ENCODE measurements at places on chromosomes 2 and 18.
A peak's percentile ranks its signal among the peaks of the same experiment; 100 is the strongest.

- DNase-seq, result no peak
Observed at GRCh38 chr2:230520875-230521155, 104.8 kb downstream of the SP100 start.

- DNase-seq, result no peak
Observed at GRCh38 chr2:9699139-9700108, 68.6 kb upstream of the YWHAQ start.

DNA sequence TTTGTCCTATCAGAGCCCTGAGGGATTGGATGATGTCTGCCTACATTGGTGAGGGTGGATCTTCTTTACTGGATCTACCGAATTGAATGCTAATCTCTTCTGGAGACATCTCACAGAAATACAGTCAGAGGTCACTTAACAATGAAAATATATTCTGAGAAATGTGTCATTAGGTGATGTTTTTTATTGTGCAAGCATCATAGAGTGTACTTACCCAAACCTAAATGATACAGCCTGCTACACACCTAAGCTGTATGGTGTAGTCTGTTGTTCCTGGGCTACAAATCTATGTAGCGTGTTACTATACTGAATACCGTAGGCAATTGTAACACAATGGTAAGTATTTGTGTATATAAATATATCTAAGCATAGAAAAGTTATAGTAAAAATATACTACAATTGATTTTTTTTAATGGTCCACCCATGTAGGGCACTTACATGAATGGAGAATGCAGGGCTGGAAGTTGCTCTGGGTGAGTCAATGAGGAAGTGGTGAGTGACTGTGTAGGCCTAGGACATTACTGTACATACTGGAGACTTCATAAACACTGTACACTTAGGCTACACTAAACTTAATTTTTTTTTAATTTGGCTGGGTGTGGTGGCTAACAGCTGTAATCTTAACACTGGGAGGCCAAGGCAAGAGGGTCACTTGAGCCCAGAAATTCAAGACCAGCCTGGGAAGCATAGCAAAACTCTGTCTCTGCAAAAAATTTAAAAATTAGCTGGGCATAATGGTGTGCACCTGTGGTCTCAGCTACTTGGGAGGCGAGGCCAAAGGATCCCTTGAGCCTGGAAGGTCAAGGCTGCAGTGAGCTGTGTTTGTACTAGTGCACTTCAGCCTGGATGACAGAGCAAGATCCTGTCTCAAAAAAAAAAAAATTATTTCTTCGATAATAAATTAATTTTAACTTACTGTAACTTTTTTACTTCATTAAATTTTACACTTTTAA lies 226.3 kb upstream of the UBE2E3 start:
- DNase-seq, result no peak

DNA sequence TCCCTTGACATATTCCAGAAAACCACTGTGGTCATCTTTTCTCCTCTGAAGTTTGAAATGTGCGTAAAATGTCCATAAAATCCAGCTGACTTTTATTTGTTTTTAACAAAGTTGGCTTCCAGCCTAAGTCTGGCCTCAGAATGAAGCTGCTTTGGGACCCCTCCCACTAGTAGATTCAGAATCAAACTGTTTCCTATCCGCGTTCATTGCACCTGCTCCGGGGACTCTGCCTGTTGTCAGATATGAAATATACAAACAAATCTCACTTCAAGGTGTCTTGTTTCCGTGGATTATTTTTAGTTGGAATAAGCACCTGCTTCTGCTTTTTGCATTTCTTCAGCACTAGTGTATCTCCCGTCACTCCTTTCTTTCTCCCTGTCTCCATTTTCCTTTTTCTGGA lies 115.7 kb upstream of the FHL2 start:
- DNase-seq, result no peak

DNA sequence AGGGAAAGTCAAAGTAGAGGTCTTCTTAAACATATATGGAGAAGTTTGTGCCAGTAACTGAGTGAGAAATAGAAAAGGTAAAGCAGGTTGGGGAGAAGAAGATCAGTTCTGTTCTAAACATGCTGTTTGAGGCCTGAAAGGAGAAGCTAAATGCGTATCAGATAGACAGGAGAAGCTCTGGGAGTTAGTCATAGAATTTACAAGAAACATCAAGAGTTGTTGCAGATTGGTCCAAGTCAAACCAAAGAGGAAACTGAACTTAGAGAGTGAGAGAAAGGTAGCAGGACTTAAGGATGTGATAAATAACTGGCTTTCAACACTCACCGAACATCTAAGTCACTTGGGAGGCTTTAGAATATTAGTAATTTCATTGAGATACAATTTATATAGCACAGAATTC lies 29.2 kb upstream of the CERS6 start:
- DNase-seq, result no peak

- DNase-seq, result no peak
Observed at GRCh38 chr2:146852661-146853060, 992.2 kb upstream of the ACVR2A start.

GRCh38 chr2:215060861-215061536 lies 77.4 kb downstream of the ABCA12 start:
- DNase-seq, result no peak

DNA sequence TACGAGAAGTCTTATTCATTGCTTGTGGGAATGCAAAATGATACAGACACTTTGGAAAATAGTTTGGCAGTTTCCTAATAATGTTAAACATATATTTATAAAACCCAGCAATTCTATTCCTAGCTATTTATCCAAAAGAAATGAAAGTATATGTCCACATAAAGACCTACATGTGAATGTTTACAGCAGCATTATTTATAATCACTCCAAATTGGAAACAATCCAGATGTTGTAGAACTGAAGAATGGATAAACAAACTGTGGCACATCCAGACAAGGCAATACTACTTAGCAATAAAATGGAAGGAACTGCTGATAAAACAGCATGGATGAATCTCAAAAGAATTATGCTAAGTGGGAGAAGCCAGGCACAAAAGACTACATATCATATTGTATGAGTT lies 19.3 kb downstream of the MRPL33 start:
- DNase-seq, result no peak

- DNase-seq, result peak; percentile 90
Observed at GRCh38 chr2:61694312-61695274, 156.4 kb upstream of the XPO1 start.

DNA sequence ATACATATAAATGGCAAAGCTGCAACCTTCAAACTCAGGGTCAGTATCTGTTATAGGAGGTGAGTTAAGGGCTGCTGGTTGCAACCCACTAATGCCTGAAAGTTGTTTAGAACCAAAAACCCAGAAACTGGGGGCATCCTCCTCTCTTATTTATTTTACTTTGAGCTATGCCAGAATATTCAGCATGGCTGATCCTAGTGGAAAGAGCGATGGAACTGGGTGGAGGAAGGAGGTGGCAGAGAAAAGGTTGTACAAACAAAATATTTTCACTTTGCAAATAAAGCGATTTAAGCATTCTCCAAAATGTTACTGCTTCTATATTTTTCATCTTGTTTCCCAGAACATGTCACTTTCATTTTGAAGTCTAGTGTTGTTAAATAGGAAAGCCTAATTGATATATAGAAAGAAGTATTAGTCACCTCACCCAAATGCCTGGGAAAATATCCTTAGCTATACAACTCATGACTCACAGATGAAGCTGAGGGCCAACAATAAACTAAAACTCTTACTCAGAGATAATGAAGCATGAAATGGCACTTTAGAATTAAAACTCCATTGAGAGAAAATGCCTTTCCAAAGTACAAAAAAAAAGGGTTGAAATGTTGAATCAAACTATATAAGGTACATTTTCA lies 251.4 kb upstream of the UBE2E3 start:
- no peak for DNase-seq

DNA sequence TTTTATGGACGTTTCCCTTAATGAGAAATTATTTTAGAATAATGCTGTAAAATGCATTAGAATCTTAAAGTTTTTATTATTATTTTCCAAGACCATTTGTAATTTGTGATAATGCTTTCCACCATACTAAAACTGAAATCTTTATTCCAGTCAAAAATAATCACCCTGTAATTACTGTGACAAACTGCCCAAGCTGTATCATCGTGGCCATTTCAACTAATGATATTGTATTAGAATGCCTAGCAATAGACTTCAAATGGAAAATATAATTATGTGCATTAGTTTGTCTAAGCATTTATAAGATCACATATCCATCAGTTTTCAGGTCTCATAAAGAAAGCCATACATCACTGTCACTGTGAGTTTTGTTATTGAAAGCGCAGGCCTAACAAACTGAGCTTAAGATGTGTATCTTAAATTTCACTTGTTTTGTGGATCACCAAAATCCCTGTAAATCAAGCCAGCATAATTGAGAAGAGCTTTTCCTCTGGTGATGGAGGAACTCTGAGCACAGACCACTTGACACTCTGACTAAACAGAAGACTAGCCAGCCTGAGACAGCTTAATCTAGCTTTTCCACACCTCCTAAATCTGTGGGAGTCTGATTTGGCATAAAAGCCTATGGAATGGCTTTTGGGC lies 1312.2 kb upstream of the ACVR2A start:
- no peak for DNase-seq

DNA sequence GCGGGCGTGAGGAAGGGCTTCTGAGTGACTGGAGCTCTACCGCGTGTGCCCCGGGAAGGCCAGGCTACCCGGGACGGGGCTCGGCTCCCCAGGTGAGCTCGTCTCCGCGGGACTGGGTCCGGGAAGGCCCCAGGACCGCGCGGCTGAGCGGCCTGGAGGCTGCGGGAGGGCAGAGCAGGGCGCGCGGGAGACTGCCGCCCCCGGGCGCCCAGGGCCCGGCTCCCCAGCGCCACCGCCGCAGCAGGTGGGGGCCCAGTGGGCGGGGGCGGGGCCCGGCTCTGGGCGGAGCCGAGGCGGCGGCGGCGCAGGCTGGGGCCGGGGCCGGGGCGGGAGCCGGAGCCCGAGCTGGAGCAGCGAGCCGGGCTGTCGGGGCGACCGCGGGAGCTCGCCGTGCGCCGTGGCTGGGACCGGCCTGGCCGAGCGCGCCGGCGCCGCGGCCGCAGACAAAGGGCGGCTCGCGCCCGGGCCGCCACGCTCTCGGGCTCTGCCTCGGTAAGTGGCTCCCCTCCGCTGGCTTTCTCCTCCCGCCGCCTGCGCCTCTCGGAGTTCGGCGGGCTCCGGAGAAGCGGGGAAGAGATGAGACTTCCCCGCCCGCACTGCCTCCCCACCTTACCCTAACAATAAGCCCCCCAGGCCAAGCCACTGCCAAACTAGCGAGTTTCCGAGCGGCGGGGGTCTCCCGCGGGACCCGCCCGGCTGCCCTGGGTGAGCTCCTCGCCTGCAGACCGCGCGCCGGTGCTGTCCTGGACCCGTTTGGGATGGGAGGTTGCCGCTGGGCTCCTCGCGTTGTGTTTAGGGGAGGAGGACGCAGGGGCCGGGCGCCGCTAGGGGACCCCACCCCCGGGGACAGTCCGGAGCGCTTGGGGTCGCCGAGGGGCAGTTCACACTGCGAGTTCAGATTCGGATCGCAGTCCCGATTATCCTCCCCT lies at the start of gene MAPK4:
Gene MAPK4 (plus strand): TSS at position 336 of the 929 bp plus-strand sequence. CDS start 103,872 bp downstream, outside the sequence.
- no peak for DNase-seq

- no peak for DNase-seq
Observed at GRCh38 chr18:68033466-68033865, 516.9 kb upstream of the DSEL start.

DNA sequence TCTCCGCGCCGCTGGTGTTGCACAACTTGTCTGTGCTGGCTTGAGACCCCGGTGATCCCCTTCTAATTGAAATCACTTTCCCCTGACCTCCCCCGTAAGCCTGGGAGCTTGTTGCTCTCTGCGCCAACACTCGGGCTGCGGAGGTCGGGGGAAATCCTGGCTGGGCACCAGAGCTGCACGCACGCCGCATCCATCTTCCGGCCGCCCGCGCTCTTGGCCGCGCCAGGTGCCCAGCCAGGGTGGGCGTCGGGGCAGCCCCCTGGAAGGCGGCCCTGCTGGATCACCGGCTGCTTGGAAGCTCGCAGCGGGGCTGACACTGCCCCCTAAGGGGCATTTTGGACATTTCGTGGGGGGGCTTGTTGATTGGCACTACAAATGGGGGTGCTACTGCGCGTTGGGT lies 280.3 kb upstream of the SKOR2 start:
- DNase-seq, result no peak

DNA sequence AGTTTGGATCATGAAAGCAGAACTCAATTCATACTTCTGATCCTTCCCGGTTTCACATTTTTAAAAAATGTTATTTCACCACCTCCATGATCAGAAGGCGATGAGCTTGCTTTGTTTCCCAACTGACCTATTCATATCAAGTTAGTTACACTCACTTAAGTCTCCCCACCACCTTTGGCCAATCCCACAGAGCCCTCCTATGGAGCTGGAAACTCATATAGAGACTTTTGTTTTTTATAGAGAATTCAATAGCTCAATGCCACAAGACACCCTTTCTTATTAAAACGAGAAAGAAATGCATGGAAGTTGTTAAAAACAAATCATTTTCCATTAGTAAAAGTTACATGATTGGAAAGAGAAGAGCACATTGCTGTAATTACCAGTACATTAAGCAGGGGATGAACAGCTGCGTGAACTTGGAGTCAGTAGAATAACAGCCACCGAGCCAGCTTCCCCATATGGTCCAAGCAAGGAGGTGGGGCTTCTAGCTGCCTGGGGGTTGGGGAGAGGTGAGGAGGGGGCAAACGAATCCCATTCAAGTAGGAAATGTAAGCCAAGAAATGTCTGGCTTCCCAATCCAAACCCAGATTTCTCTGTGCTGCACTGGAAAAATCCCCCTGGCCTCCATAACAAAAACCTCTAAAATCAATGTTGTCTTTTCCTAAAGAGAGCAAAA lies 614.5 kb downstream of the IRS1 start:
- no peak for DNase-seq

- DNase-seq, result no peak
Observed at GRCh38 chr2:184945326-184945725, 347.0 kb downstream of the ZNF804A start.

GRCh38 chr18:79507076-79507545 lies 111.4 kb downstream of the NFATC1 start:
- DNase-seq, result peak; percentile 57

DNA sequence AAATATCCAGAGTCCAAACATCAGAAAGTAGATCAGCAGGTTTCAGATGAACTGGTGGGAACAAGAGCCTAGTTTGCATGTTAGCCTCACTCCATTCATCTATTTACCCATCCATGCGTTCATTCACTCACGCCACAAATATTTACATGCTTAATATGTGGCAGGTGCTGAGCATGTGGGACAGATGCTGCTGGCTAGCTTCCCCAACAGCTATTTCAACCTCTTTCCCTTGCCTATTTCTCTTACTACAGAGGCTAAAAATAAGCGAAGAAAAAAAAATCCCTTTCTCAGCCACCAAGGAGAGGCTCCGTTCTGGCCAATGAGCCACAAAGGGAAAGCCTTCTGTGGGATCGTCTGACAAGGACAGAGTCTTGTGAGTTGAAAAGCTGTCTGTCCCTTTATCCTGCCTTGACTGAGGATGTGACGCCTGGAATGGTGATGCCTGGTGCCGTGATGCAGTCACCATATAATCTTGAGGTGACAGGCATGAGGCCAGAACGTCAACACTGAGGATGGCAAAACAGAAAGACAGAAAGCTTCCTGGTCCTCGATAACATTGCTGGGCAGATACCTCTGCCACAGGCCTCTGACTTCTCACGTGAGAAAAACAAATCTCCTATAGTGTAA lies 78.2 kb downstream of the KCTD1 start:
- no peak for DNase-seq

DNA sequence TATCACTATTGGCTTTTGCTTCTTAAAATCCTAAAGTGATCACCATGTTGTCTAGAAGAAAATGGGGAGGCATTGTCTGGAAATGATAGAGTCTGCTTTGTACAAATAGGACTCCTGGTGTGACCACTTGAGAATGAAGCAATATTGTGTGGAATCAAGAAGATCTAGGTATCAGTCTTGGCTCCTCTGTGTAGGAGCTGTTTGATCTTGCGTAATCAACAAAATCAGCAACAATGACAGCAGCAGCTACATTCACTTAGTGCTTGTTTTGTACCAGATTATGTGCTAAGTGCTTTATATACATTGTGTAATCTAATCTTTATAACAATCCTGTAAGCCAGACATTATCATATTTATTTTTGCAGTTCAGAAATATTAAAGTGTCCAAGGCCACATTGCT lies 17.8 kb downstream of the NCOA1 start:
- no peak for DNase-seq

Data from breast epithelium (tissue), 4 donors.